CD4-positive, CD25-positive, alpha-beta regulatory T cell (primary cell): ENCODE measurements at places on chromosomes 2 and 18. TPM values are rescaled to one million over a fixed set of nuclear protein-coding genes. Genes with fewer than 3 reads are reported as not detected.

The ABCG8 gene
- total RNA-seq = not detected

The STARD6 gene
- not detected for total RNA-seq

The TRIB2 gene
- total RNA-seq = 180 TPM

The NT5DC4 gene
- not detected for total RNA-seq

The SERPINB10 gene
- total RNA-seq = not detected

The CPO gene
- total RNA-seq = not detected

The LRATD1 gene
- total RNA-seq = not detected

The KCNG3 gene
- not detected for total RNA-seq
